Choroid plexus epithelial cell (primary cell): ENCODE measurements at places on chromosomes 4 and X.

GRCh38 chrX:63349307-63349706 lies 1.8 kb downstream of the SPIN4 start:
- peak; percentile 2 for DNase-seq

DNA sequence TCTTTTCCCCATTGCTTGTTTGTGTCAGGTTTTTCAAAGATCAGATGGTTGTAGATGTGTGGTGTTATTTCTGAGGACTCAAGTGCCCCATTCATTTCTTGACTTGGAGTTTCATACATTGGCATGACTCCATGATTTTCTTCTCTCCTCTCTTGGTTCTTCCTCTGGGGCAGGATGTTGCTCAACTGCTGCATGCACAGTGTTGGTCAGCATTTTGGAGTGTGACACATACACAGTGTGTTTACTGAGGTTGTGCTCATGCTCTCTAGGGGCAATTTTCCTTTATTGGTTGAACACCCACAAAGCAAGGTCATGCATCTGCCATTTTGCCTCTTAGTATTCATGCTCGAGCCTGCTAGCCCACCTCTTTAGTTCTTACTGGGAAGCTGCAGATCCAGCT lies 1993.8 kb downstream of the ARAP2 start:
- DNase-seq = peak; percentile 73

DNA sequence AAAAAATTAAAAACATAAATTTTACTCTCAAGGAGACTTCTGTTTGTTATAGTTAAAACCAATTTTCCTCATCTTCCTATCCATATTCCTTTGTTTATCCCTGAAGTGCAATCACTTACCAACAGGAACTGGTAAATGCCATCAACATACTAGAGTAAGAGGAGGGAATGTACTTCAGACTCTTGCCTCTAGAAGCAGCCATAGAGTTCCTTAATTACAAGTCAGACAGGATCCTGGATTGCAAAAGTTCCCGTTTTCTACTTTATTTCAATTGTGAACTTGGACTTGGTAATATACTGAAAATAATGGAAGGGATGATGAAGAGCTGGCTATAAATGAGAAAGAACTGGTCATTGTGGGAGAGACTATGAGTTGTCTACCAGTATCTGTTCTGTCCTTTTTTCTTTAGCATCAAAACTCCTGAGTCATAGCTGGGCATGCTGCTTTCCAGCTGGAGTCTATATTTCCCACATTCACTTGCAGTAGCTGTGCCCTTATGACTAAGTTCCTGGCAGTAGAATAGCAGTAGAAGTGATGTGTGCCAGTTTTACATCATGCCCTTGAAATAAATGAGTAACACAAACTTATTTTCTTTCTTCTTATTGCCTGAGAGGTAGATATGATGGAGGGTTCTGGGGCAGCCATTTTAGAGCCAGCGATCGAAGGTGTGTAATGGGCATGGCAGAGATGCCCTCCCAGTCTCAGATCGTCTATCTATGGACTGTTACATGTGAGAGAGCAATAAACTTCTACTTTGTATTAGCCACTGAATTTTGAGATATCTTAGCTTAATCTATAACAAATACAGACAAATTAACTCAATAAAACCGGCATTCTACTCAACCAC lies 26.8 kb upstream of the SPARCL1 start:
- peak; percentile 48 for DNase-seq

GRCh38 chr4:16075975-16076757 lies 7.7 kb downstream of the PROM1 start:
- DNase-seq = no peak

DNA sequence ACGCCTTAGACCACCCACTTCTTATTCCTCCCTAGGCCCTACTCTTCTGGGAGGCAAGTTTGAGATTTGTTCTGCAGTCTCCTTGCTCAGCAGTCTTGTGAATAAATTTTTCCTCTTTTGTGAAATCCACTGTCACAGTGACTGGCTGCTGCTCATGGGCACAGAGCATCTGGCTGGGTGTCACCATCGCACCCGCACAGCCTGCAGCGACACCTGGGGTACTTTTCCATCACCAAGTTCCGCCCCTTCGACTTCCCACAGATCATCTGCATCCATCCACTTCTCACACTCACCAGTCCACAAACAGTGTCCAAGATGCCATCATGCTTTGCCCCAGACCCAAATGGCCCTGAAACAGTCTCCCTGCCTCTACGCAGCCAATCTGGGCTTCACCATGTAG lies 36.4 kb upstream of the AFAP1 start:
- DNase-seq = no peak

DNA sequence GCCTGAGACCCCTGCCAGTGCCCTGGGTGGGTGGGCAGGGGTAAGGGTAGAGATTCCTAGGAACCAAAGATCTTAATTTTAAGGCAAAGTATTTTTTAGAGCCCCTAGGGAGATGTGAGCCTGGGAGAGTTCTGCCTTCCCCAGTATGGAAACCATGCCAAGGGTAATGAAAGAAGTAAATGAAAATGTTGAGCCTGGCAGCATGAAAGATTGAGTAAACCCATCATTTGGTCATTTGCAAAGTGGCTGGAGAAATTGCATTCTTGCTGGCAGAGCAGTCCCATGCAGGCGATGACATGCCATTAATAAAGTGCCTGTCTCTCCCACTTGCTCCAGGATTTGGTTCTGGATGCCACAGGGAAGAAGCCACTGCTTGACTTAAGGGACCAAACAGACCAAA lies 60.7 kb upstream of the GPC4 start:
- no peak for DNase-seq

DNA sequence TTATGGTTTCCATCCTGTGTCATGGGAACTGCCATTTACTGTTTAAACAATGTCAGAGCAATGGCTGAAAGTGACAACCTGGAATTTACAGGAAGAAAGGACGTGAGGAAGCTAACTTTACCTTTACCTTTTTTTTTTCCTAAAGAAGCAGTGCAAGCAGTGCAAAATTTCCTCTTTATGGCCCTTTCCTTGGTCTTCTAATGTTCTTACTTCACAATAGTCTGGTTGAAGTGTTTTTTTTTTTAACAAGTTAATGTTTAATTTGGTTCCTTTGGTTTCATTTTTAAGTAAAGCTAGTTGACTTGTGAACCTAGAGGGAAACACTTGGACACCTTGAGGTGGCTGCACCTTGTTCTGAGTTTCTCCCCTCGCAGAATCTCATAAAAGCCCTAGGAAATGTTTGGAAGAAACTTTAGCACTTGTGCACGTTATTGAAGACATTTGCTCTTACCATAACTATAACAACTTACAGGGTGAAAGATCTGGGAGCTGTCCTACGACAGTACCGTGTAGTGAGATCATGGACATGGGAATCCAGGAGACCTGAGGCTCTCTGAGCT lies 1.8 kb downstream of the SGMS2 start:
- no peak for DNase-seq

DNA sequence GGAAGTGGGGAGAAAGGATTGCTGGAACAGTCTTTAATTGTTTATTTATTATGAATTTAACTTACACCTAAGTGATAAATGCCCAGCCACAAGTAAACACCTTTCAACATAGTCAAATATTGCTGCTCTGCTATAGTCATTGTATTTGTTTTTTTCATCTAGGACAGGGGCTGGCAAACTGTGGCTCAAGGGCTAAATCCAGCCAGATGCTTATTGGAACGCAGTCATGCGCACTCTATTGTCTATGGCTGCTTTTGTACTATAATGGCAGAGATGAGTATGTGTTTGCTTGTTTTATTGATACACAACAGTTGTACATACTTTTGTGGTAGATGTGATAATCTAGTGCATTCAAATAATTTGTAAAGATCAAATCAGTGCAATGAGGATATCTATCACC lies 95.3 kb downstream of the ZAR1 start:
- no peak for DNase-seq

DNA sequence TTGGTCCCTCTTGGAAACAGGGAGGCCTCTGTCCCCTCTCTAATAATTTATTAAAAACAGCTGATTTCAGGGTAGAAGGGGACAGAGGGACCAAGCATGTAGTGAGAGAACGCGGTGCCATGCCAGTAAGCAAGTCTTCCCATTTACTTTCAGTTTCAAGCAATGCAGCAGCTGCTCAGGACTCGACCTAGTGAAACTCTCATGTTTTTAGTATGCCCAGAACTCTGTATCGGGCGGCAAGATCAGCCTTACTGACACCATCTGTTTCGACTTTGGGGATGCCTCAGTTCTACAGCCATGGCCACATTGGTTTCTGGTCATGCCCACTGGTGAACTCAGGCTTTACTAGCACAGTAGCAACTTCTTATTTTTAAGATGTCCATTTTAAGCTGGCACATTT lies 40.6 kb downstream of the ZNF81 start:
- DNase-seq = no peak

DNA sequence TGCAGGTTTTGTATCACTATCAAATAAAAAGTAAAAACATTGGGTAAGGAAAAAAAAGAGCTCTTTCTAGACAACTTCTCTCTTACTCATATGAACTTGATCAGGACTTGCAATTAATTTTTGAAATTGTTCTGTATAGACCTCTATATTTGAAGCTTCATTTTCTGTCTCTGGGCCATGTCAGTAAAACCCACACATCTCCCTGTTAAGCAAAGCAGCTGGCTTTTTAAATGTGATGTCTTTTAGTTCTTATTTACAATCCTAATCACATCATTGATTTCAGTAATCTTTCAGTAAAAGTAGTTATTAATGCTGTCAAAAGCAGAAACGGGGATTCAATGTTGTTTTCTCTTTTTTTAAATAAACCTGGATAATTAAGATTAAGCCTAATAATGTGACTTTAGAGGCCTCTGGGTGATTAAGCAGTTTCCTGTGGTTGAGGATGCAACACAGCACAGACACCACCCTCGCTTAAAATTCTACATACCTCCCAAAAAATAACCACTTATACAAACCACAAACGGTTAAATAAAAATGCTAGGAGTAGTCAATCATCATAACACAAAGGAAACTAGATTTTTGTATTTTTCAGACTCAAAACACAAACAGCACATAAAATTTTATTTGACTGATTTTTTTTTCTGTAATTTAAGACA lies 5.2 kb upstream of the PCDH10 start:
- no peak for DNase-seq

DNA sequence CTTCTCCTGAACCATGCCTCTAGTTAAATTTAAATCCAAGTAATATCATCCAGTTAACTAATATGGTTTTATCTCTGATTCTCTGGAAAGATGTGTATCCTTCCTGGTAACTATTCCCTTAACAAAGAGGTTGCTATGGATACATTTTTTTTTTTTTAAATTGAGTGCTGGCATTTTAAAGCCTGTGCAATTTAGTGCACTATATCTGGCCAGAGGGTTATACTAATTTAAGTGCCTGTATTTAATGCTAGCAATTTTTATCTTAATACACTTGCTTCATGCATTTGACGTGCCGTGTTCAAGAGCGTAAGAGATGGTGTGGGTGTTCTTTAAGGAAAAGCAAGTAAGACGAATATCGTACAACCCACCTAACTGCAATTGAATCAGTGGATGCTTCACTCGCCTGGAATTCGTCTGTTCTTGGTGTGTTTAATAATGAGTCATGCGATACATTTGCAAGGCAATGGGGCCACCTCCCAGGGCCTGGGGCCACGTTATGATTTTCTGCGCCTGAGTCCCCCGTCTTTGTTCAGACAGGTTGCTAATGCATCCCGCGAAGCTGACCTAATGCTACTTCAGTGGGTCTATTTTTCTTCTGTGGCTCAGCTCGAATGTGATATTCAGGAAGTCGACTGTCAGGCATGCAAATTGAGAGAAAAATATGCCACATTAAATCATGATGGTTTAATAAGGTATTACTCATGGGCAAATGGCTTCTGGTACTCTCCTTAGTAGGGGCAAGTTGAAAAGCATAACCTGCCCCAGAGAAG lies 14.2 kb upstream of the MID1 start:
- DNase-seq = peak; percentile 82

DNA sequence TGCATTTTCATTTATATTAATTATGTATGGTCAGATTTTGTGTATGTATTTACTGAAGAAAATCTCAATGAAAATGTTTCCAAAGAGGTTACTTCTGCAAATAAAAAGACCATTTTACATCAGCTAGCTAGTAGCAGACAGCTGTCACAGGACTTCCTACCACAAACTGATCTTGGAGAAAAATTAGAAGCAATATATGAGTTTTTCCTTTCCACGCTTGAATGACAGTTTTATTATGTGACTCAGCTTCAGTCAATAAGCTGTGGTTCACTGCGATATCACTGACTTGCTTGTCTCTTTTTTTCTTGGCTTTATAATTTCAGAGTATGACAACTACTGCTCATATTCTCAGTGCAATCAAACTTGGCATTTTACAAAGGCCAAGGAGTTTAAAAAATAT lies 787.4 kb upstream of the GALNTL6 start:
- no peak for DNase-seq
